ENCODE measurements at places on chromosomes 12 and 14.

DNA sequence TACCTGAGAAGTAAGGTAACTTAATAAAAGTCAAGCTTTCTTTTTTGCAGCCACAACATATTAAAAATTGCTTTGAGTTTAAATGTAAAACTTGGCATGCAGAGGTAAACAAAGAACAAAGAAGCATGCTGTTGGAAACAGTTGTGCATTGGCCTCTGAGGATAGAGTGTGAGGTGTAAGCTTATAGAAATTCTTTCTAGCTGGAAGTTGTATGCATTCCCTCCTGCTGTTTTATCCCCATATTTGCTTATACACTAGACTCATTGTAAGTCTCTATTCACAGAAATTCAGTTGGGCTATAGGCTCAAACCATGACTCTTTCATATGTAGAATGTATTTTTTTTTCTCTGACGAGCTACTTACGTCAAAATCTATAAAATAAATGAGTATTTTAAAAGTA lies 316.3 kb downstream of the SLC6A15 start:
- no peak for DNase-seq

GRCh38 chr14:102215576-102216250 lies 76.0 kb downstream of the WDR20 start:
- no peak for DNase-seq

GRCh38 chr12:4164188-4164558 lies 109.4 kb upstream of the CCND2 start:
- no peak for DNase-seq

- DNase-seq: no peak
Observed at GRCh38 chr12:56632701-56633467, 2.8 kb upstream of the BAZ2A start.

DNA sequence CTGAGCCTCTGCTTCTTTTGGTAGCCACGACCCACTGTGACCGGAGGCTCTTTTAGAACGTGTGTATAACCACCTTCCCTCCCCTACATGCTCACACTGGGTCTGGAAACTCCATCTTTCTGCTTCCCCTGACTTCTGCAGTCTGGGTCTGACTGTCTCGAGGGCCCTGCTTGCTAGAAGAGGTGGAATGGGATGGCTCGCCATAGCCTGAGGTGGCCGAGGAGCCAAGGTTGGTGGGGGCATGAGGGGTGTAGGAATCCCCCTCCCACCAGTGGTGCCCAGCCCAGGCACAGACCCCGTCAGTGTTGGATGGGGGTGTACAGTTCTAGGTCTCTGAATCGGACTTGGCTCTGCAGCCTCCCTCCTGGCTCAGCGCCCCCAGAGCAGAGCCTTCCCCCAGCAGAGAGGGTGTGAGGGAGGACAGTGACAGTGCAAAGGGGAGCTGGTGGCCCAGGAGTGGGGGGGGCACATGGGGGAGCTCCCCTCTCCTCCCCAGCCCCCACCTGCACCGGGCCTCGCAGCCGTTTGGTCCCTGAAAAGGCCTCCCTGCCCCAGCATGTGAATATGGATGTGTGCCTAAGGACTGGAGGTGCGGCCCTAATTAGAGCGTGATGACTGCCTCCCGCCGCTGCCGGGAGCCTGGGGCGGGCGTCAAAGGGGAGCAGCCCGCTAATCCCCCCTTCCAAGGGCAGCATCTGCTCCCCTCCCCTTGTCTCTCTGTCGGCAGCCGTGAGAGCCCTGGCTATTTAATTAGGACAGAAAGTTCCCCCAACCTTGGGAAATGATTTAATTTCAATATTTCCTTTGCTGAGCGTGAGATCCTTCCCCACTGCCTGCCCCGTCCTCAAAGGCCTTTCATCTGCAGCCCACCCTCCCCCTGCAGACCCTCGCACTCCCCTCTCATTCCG lies 196.2 kb upstream of the C14orf180 start:
- no peak for DNase-seq

- DNase-seq: no peak
Observed at GRCh38 chr12:47318963-47319362, 239.2 kb upstream of the AMIGO2 start.

DNA sequence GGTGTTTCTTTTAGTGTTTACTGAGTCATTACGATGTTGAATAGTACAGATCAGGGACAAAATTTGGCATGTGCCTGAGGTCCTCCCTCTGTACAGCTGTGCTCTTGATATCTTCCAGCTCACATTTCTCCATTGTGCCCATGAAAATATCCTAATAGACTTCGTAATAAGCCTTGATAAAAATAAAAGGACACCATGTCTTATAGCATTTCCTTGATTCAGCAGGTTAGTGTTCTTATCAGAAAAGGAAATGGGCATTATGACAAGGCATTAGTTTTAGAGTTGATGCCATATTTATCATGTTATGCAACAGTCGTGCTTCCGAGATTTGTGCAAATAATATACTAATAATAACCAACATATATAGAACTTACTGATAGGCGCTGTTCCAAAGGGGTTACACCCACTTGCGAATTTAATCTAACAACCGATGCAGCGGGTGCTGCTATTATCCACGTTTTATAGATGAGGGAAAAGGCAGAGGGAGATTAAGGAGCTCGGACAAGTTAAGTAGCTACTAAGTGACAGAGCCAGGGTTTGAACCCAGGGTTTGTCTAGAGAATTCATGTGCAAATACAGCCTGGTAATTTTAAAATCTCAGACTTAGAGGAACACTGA lies 15.1 kb upstream of the WNK1 start:
- DNase-seq: no peak

GRCh38 chr12:120091371-120092090 lies 25.0 kb downstream of the RAB35 start:
- DNase-seq: no peak

Data from effector CD4-positive, alpha-beta T cell (primary cell).